ENCODE measurements at places on chromosomes 7 and 10.

GRCh38 chr10:50857579-50857978 lies 27.8 kb downstream of the A1CF start:
- DNase-seq, result no peak

- no peak for DNase-seq
Observed at GRCh38 chr7:97119747-97120146, 2.2 kb downstream of the SDHAF3 start.

DNA sequence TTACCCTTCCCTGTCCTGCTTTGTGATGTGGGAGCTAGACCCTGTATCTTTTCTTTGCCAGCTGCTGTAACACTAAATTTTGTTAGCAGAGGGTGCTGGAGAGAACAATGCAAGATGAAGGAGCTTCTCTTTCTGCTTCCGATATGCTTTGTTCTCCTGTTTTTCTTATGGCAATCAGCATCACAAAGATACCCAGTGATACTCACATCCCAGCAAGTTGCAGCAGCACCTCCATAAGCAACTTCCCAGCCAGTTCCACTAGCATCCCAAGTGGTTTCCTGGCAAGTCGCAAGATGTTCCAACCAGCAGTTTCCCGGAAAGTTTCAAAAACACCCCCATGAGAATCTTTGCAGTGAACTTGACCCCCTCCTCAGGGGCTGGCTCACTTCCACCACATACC lies 148.6 kb downstream of the IMMP2L start:
- DNase-seq, result no peak

GRCh38 chr7:72504061-72504706 lies 92.0 kb upstream of the CALN1 start:
- no peak for DNase-seq

DNA sequence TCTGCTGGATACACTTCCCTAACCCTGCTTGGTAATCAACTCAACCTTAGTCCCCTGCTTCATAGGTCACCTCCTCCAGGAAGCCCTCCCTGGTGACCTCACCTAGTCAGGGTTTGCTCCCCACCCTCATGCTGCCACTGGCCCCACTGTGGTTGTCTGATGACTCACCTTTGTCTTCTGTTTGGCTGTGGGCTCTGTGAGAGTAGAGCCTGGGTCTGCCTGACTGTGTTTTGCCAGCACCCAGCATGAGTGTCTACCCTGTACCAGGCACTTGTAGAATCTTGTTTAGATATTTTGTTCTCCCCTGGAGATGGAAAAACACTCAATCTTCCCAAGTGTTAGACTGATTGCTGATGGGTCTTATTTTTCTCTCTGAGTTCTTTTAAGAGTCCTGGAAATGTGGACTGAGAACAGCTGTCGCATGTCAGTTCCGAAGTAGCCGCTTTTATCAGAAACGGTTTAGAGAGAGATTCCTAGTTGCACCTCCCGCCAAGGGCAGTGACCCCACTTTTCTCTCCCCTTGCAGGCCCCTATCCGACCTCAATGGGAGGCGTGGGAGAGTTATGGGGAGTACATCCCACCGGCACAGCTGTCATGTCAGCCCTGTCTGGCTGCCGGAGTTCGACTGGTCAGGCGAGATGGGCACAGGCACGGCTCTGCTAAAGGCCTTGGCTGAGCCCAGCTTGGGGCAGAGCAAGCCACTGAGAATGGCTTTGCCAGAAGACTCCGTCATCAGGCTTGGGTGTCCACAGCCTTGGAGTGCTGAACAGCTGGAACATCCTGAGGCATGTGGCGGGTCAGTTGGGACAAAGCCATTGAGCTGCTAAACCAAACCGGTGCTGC lies 134.3 kb downstream of the GRK5 start:
- peak; percentile 37 for DNase-seq

- no peak for DNase-seq
Observed at GRCh38 chr7:43248961-43249822, 136.7 kb downstream of the HECW1 start.

DNA sequence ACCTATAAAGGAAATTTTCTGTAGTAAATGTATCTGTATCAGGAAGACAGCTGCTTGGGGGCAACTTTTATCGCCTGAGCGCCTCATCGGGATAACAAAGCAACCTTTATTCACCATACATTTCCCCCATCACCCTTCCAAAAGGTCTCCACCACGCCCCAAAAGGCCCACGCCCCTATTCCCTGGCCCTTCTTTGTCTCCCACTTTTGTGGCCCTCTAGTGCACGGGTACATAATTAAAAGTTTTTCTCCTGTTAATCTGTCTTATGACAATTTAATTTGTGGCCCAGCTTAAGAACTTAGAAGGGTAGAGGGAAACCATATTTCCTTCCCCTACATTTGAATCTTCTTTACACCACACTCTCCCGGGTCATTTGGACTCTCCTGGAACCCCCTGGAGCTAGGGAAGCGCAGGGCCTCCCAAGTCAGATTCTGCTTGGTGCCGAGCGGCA lies 625 bp downstream of the RP9 start:
- DNase-seq, result peak; percentile 20

DNA sequence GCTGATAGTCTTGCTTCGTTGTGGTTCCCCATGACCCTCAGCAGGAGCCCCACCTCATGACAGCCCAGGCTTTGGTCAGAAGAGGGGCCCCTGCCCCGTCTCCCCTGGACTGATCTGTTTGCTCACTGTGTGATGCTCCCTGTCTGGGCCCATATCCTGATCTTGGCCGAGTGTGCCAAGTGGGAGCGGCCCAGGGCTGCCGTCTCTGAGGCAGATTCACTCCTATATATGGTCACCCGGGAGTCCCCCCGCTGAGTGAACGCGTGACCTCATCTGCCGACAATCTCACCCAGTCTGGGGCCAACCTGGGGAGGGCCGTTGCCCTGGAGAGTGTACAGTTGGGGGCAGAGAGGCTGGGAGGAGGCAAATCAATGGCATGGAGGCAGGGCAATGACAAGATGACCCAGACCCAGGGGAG lies 34.5 kb downstream of the PPIF start:
- DNase-seq, result no peak

GRCh38 chr7:84013616-84014240 lies 180.9 kb downstream of the SEMA3A start:
- DNase-seq, result no peak

DNA sequence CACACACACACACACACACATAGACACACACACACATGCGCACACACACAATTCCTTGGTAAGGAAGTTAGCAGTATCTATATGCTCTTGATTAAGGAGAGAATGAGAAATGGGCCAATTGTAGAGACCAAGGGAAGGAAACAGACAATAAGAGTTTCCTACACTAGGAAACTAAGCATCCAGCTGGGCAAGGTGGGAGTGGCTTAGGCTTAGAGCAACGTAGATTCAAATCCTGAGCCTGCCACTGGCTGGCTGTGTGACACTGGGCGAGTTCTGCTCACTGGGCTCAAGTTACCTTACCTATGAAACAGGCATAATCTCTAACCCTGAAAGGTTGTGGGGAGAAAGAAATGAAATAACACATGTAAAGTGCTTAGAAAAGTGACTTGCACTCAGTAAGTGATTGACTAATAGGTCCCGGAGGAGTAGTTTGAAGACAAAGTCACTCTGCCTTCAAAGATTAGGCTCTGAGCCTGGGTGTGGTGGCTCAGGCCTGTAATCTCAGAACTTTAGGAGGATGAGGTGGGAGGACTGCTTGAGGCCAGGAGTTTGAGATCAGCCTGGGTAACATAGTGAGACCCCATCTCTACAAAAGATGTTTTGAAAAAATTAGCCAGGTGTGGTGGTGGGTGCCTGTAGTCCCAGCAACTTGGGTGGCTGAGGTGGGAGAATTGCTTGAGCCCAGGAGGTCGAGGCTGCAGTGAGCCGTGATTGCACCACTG lies 701.4 kb downstream of the PARD3 start:
- DNase-seq, result no peak

DNA sequence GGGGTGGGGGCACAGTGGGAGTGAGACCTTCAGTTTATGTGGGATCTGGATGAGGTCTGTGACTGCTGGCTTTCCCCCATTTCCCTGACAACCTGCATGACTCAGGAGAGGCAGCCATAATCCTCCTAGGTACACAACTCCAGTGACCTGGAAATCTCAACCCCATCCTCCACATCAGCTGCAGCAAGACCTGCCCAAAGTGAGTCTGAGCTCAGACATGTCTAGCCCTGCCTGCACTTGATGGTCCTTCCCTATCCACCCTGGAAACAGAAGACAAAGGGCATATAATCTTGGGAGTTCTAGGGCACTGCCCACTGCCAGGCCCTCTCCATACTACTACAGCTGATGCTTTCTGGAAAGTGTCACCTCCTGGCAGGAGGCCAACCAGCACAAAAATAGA lies 75.6 kb downstream of the GRM8 start:
- DNase-seq, result no peak

DNA sequence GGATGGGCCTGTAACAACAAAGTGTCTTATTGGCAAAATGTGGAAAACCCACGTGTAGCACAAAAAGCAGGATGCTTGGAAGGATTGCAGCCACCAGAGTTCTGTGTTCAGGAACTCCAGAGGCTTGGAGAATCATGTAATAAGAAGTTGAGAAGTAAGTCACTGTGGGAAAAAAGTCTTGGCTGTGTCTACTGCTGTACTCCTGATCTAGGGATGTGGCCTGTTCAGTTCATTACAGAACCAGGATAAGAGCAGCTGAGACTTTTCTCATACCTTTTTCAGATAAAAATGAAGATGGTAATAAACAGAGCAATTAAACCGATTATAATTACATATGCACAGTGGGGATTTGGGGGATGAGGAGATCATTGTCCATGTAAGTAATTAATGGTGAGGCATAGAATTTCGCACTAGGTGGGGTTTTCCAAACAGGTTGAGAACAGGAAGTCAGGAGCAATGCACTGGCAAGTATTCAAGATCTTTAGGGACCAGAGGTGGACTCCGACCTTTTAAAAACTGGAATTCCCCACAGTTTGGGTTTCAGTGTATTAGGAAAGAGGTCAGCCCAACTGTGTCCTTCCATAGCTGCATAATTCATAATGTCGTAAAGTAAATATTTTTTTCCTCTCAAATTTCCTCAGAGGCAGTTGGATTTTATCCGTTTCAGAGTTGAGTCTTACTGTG lies 281.7 kb downstream of the FRMD4A start:
- DNase-seq, result no peak

DNA sequence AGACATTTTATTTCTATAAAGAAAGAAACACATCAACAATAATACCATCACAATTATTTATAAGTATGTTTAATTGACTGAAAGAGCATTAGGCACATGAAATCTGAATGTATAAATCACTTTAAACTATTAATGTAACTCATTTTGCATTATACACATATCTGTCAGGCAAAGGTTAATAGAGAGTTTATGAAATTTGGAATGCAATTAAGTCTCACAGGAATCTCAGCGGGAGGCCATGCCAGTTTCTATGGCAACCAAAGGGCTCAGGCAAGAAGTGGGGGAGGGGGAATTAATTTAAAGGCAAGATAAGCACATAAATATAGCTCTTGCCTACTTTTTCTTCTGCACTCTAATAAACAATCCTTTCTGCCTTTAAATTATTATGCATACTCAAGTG lies 152.6 kb downstream of the SLC16A9 start:
- DNase-seq, result no peak

- no peak for DNase-seq
Observed at GRCh38 chr10:125174360-125174759, 14.0 kb upstream of the CTBP2 start.

DNA sequence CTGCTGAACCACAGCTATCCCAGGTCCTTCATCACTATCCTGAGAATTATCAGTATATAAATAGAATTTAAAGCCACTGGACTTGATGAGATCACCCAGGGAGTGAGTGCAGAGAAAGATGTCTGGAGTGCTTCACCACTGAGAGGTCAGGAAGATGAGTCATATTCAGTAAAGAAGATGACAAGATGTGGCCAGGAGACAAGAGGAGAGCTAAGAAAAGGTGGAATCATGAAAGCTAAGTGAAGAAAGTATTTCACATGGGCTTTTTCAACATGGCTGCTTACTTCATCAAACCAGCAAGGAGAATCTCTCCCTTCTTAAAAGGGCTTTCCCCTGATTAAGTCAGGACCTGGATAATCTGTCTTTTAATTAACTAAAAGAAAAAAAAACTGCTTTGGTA lies 9.1 kb upstream of the PRKAR2B start:
- DNase-seq, result no peak

GRCh38 chr7:97798046-97799019 lies 66.4 kb downstream of the TAC1 start:
- DNase-seq, result no peak

DNA sequence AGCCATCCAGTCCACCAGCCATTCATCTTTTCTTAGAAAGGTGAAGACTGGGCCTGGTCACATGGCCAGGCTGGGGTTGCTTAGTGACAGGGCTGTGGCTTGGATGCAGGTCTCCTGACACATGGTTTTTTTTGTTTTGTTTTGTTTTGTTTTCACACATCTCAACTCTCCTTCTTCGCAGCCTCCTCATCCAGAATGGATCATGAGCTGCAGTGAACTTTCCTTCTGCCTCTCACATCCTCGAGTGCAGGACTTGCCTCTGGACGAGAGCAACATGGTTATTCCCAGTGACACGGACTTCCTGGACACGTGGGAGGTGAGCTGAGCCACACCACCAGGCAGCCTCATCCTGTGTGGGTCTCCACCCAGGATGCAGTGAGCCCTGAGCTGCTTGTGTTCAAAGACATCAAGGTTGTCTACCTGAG lies 9.5 kb downstream of the AKR1E2 start:
- no peak for DNase-seq

- DNase-seq, result no peak
Observed at GRCh38 chr7:991729-992656, 9.0 kb downstream of the CYP2W1 start.

DNA sequence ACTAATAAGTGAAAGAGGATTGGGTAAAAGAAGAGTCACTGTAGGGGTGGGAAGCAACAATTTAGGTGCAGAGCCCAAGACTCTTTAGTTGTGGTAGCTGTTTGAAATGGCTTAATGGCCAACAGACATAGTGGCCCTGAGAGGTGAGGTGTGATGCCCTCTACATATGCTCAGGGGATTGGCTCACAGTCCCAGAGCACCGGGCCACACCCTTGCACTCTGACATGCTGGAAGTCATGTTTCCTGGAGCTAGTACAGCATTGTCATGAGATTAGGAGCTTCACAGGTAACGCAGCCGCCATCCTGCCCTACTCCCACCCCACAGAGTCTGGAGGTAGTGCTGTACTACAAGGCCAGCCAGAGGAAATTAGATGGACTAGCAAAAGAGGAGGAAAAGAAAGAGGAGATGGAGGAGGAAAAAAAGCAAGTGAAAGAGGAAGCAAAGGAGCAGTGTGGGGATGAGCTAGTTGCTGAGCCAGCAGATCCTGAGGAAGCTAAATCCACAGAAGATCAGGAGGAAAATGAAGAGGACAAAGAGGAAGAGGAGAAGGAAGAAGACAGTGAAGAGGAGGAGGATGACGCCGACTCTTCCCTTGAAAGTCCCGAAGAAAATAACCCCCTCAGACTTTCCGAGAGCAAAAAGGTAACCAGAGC lies 14.8 kb upstream of the FLNC start:
- no peak for DNase-seq

DNA sequence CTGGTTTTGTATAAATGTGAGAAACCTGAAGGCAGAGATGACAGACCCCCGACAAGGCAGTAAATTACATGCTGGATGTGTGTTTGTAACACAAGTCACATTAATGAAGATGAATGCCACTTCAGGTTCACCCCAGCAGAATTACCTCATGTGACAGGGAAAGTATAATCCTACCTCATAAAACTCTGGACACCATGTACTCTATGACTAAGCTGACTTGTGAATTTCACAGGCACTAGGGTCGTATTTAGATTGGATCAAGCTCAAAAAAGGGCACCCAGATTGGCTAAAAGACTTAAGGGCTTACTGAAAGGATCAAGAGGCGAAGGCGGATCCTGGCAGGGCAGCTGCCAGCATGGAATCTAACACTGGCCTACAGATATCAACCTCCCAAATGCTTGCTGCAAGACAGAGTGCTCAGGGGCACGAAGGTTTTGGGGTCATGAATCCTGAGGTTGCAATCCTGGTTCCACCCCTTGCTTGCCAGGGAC lies 161.4 kb downstream of the PIP4K2A start:
- DNase-seq, result no peak

- peak; percentile 74 for DNase-seq
Observed at GRCh38 chr7:50266635-50267386, 37.7 kb upstream of the IKZF1 start.
